ENCODE measurements at places on chromosomes 16 and 17. TPM values are rescaled to one million over a fixed set of nuclear protein-coding genes. Genes with fewer than 3 reads are reported as not detected.

- DNase-seq, result no peak
Measured at GRCh38 chr17:885971-886571, 93.5 kb downstream of the NXN start.

Gene C16orf46
- total RNA-seq, result 0.54 TPM

GRCh38 chr16:58128711-58129096 is 477 bp downstream of the CFAP20 start:
- DNase-seq, result no peak

- DNase-seq, result peak; percentile 85
Measured at GRCh38 chr17:76252040-76252954, 12.0 kb upstream of the RNF157 start.

DNA sequence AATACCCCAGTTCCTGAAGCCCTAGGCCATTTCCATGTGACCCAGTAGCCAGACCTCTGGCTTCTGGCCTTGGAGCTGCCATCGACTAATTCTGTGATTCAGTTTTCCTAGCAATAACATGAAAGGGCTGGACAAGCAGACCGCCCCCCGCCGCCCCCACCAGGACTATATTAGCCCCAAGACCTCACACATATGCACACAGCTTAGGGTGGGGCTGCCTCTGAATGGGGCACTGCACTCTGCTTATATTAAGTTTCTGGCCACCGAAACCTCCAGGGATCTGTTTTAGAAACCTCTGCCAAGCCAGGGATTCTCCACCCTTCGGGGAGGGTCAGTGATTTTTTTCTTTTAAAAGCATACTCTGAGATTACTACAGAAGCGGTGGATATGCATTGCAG is 2.3 kb downstream of the RAB11FIP4 start:
- no peak for DNase-seq

Gene CBX2
- 8.2 TPM for total RNA-seq

Measured in activated CD4-positive, alpha-beta T cell treated with anti-CD3 and anti-CD28 coated beads, Interleukin-2, amount 10 ng/mL, durations not matched to agents 24 days and 14 days (primary cell).